ENCODE measurements at places on chromosomes 3 and 15. TPM values are rescaled to one million over a fixed set of nuclear protein-coding genes. Genes with fewer than 3 reads are reported as not detected.

Gene GAP43
- not detected for total RNA-seq

Gene GABRB3
- not detected for total RNA-seq

Gene ARPIN
- 0.35 TPM for total RNA-seq

Gene VPS13C
- 159 TPM for total RNA-seq

DNA sequence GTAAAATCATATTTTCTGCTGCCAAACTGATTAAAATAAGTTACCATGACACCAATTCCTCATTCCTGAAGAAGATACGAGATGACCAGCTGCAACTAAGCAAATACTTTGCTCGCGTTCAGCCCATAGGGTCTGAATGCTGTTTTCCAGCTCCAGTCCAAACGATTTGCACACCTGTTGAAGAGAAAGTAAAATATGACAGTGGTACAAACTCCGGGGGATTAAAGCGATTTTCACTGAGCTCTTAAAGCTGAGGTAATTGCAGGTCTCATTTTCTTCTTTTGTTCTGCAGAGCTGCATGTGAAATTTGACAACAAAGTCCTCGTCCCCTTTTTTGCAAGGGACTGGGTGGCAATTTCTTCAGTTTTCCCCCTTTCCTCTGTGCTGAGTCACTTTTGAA is 118.4 kb downstream of the NR2F2 start:
- H3K4me3 ChIP-seq, result no peak overlapping the region
- H3K36me3 ChIP-seq, result no peaks in the 10 kb centered on the region
- no peak overlapping the region for H3K27ac ChIP-seq
- DNase-seq, result no peak
- no peaks in the 10 kb centered on the region for H3K4me1 ChIP-seq

- no peaks in the 10 kb centered on the region for H3K36me3 ChIP-seq
- H3K27me3 ChIP-seq, result no peaks in the 10 kb centered on the region
- no peak overlapping the region for H3K27ac ChIP-seq
- DNase-seq, result no peak
- H3K4me1 ChIP-seq, result no peaks in the 10 kb centered on the region
Measured at GRCh38 chr3:134430950-134431445, 54.8 kb downstream of the ANAPC13 start.

GRCh38 chr3:197354568-197355001 is 56.2 kb upstream of the DLG1 start:
- H3K27me3 ChIP-seq, result no peaks in the 10 kb centered on the region
- no peaks in the 10 kb centered on the region for H3K36me3 ChIP-seq
- H3K4me1 ChIP-seq, result no peaks in the 10 kb centered on the region
- no peak for DNase-seq
- H3K4me3 ChIP-seq, result no peak overlapping the region

- no peak for DNase-seq
- no peaks in the 10 kb centered on the region for H3K36me3 ChIP-seq
- no peaks in the 10 kb centered on the region for H3K27me3 ChIP-seq
Measured at GRCh38 chr15:101439285-101439919, 50.1 kb downstream of the PCSK6 start.

- H3K4me3 ChIP-seq, result no peak overlapping the region
- H3K4me1 ChIP-seq, result no peaks in the 10 kb centered on the region
- no peaks in the 10 kb centered on the region for H3K27me3 ChIP-seq
- DNase-seq, result no peak
- H3K36me3 ChIP-seq, result no peaks in the 10 kb centered on the region
Measured at GRCh38 chr3:54849360-54849759, 78.5 kb downstream of the LRTM1 start.

- H3K36me3 ChIP-seq, result no peaks in the 10 kb centered on the region
- no peaks in the 10 kb centered on the region for H3K27me3 ChIP-seq
- no peak overlapping the region for H3K27ac ChIP-seq
- no peak overlapping the region for H3K4me3 ChIP-seq
Measured at GRCh38 chr15:98616397-98616796, 31.9 kb upstream of the IGF1R start.

- no peaks in the 10 kb centered on the region for H3K36me3 ChIP-seq
- H3K4me1 ChIP-seq, result no peaks in the 10 kb centered on the region
- no peaks in the 10 kb centered on the region for H3K27me3 ChIP-seq
- no peak overlapping the region for H3K27ac ChIP-seq
- DNase-seq, result no peak
- no peak overlapping the region for H3K4me3 ChIP-seq
Measured at GRCh38 chr3:174700736-174701135, 158.4 kb upstream of the NAALADL2 start.

GRCh38 chr3:101531473-101532086 is 18.6 kb upstream of the SENP7 start:
- no peaks in the 10 kb centered on the region for H3K27me3 ChIP-seq
- peaks cover 32% of the 10 kb centered on the region for H3K4me1 ChIP-seq
- peak overlapping the region; percentile 57 for H3K27ac ChIP-seq
- H3K4me3 ChIP-seq, result no peak overlapping the region
- DNase-seq, result no peak
- H3K36me3 ChIP-seq, result no peaks in the 10 kb centered on the region

DNA sequence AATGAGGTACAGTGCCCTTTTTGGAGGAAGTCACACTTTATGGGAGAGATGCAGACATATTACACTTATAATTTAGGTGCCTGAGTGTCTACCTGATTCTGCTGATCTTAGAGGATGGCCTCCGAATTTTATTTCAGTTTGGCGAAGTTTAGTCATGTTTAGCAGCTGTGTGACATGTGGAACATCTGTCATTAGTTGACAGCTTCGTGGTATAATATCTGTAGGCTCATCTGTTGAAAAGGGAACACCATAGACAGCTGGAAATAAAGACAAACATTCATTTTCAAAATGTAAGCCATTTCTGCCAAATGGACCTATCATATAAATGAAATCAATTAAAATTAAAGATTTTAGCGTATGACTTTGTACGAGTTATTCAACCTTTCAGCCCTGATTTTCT is 165.4 kb downstream of the CFAP20DC start:
- H3K27ac ChIP-seq, result no peak overlapping the region
- DNase-seq, result no peak
- no peaks in the 10 kb centered on the region for H3K27me3 ChIP-seq
- H3K36me3 ChIP-seq, result no peaks in the 10 kb centered on the region
- H3K4me1 ChIP-seq, result no peaks in the 10 kb centered on the region
- H3K4me3 ChIP-seq, result no peak overlapping the region

- H3K36me3 ChIP-seq, result no peaks in the 10 kb centered on the region
- no peaks in the 10 kb centered on the region for H3K27me3 ChIP-seq
- H3K4me3 ChIP-seq, result no peak overlapping the region
- no peak overlapping the region for H3K27ac ChIP-seq
Measured at GRCh38 chr3:185846037-185846436, 21.2 kb upstream of the IGF2BP2 start.

All from naive thymus-derived CD4-positive, alpha-beta T cell (primary cell).